Osteoblast (primary cell): ENCODE measurements at places on chromosomes 12 and 14.
A peak's percentile ranks its signal among the peaks of the same experiment; 100 is the strongest.

DNA sequence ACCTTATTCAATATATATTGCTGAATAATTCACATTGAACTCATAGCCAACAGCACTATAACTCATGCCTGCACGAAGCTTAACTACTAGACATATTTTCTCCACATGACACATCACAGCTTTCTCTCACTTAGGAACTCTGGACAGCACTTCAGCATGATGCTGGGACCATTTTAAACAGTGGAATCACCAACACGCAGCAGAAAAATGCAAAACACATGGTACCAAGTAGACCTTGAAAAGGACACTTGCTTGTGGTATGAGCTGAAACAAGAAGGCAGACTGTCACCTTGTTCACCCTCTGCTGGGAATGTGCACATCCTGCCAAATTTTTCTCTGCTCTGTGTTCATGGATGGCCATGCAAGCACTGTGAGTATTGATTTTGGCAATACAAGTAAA, 34.8 kb upstream of the CD9 start:
- DNase-seq: no peak

DNA sequence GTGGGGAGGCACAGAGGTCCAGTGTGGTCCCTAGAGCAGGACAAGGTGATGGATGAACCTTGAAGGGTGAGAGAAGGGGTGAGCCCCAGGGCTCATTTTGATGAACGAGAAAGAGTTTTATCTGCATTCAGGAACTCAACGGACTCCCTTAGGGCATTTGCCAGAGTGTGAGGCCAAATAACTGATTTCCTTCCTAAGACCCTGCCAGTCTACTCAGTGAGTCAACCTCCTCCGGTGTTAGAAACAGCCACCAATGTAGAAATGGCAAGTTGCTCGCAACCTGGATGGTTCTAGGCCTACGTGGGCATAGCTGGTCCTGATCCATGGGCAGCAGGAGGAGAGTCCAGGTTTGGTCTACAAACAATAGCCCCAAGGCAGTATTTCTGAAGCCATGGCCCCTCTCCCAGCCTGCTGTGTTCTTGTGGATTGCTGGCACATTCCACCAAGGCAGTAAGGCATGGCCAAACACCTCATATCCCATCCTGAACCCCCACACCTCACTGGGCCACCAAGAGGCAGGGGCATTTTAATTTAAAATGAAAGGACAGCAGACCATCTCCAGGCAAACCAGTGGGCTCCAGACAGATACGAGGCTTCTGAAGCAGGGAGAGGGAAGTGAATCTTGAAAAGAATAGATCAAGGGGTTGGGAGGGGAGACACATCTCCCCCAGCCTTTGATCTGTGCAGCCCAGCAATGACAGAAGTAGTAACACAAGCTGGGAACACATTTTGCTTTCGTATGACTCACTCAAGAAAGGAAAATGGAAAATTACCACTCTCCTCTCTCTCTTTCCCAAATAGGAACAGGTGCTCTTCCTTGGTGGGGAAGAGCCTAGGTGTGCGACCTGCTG, 25.4 kb upstream of the TESC start:
- no peak for DNase-seq

- DNase-seq: no peak
Measured at GRCh38 chr12:91387461-91388134, 205.0 kb upstream of the DCN start.

DNA sequence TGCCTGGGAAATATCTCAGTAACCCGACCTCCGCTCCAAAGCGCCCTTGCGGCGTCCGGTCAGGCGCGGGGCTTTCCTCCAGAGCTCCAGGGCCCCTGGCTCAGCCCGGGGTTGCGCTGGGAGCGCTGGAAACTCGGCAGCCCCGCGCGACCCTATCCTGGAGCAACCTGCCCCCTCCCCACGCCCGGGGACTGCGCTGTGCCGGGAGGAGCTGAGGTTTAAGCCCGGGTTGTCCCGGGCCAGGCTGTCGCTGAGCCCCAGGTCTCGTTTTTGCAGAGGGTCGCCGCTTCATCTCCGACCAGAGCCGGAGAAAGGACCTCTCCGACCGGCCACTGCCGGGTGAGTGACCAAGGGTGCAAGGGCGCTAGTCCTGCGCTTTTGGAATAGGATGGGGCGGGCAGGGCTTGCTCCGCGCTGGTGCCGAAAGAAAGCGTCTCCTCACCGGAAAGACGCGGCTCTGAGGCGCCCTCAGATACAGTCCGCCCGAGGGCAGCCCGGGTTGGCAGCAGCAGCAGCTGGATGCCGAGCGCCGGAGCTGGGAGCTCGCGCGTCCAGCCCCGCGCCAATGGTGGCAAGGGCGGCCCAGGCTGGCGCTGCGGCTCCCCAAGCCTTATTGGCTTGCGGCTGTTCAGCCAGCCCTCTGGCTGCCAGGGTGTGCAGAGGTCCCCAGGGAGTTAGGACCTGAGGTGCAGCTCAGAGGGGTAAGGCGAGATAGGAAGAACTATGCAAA, 1.5 kb downstream of the SPX start:
- peak; percentile 75 for DNase-seq

DNA sequence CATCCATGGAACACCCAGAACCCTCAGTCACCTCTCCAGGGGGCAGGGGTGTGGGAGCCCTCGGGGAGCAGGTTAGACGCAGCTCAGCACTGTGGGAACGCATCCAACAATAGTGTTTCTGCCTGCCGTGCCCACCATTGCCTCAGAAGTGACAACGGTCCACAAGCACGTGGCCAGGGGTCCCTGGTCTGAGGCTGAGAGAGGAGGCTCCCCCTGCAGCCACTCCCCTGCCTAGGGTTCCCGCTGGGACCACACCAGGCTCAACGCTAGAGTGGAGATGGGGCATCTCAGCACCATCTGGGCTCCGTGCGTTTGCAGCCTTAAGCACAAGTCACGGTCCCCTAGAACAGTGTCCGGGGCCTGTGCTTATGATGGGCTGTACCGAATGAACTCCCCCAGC, 62.7 kb downstream of the TESC start:
- DNase-seq: no peak

DNA sequence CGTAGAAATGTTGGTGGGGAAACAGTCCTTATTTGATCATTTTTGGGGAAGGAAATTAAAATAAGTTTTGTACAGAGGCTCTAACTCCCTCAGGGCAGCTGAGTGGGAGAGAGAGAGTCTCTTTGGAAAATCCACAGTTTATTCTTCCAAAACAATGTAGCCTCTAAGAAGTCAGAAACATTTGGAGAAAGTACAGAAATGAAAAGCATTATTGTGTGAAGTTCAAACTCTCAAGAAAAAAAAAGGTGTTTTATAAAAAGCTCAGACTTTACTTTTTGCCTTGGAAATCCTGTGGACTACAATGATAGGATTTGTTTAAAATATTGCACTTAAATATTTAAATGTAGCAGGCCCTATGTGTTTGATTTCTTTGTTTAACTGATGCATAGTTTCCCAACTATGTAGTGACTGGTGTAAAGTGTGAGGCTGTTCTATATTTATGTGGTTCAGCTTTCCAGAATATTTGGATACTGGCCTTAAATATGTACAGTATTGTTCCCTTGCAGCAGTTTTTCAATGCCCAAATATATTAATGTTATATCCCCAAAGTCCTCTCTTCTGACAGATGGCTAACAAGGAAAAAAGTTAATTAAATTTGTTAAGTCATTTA, 82.0 kb upstream of the OTOGL start:
- no peak for DNase-seq
